ENCODE measurements at places on chromosomes 6 and 20.

DNA sequence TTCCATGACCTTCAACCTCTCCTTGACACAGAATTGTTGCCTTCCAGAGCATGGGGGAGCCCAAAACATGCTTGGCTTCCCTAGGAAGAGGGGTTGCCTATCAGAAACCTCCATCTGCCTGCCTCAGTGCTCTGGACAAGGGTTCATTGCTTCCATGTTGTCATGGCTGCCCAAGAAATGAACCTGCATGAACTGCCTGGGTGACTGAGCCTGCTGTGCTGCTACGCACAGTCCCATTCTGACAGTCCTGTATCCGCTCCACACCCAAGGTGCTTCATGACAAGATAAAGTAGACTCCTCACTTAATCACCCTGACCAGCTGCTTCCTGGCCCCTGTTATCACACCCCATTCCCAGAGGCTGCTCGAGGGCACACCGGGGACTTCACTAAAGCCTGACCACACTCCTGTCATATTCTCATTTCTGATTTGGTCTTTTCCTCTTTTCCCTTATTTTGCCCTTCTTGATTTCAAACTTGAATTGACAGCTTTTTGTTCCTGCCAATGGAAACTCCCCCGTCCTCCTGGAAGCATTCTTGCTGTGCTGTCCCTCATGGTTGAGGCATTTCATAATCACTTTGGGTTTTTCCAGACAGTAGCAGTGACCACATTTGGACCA, 31.9 kb downstream of the GMPR start:
- no peak for DNase-seq

- DNase-seq: no peak
Observed at GRCh38 chr6:106832766-106833510, 141.6 kb downstream of the CD24 start.

DNA sequence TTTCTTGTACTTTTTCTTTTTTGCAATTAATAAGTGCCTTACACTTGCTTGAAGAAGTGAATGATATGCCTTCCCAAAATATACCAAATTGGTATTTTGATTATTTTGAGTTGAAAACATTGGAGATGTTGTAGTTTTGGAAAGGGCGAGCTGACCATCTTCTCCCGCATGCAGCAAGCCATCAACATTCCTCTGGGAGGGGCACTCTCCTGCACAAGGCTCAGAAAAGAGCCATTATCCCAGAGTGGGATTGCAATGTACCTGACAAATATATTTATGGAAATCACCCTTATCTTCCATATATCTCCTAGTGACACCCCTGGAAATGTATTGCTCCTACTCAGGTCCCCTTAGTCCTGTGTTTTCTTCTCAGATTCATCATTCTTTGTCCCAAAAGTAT, 22.8 kb upstream of the PNRC1 start:
- no peak for DNase-seq

GRCh38 chr20:44856442-44856841, 29.1 kb upstream of the YWHAB start:
- DNase-seq: no peak

DNA sequence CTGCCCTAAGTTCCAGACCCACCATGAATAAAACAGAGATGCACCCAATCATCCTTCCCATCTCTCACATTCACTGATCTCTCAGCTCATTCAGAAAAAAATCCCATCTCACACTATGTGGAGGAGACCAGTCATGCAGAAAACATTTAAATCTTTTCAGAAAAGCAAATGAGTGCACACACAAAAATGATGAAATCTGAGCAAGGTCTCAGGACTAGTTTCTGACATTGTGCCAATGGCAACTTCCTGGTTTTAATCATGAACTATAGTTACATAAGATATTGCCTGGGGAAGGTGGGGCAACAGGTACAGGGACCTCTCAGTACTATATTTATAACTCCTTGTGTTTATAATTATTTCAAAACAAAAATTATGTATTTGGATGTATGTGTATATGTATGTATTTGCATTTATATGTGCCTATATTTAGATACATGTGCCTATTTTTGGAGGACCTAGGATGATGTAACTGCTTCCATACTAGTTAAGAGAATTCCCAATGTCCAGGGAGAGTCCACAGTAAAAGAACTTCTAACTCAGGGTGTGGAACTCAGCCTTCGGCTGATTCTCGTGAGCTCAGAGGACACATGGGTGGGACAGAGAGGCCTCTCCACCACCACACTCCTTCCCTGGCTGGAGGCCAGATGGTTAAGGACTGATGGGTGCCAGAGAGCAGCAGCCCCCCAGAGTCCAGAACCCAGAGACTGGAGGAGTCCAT, 71.7 kb upstream of the MAP3K4 start:
- peak; percentile 69 for DNase-seq

- no peak for DNase-seq
Observed at GRCh38 chr6:14206391-14206790, 88.8 kb downstream of the CD83 start.

DNA sequence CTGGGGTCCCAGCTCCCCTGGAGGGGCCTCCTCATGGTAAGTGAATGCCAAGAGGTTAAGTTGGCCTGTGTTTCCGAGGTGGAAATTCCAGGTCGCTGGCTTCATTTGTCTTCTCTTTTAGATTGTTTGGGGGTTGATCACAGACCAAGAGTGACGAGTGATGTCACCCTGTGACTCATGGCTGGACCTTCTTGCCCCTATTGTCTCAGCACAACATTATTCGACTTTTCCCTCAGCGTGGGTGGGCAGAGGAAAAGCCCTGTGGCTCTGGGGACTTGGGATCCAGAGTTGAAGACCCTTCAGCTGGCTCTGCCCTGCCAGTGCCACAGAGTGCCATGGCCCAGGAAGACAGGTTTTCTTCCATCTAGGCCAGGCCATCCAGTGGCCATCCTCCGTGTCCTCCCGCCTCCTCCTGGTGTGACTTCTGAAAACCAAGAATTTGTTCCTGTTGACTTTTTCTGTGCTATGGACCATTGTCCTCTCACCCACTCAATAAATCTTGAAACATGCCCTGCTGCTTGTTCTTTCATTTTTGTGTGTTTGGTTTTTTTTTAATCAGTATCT, 15.4 kb upstream of the SNHG17 start:
- DNase-seq: no peak

DNA sequence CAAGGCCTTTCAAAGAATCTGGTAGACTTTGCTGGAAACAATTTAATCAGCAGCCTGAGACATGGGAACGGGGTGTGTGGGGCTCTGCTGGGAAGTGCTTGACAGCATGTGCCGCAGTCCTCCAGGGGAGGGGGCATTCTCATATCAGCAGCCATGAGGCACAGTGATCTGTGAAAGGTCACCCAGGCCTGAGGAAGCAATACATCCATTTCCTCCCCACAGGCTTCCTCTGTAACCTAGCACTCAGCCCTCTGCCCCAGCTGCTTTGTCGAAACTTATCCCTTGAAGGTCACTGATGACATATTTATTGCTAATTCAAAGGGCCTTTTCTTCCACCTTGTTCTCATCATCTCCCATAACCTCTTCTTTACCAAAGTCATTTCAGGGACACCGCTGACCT, 103.3 kb downstream of the TNFAIP3 start:
- DNase-seq: no peak

- DNase-seq: no peak
Observed at GRCh38 chr20:53040693-53041589, 68.8 kb downstream of the TSHZ2 start.

DNA sequence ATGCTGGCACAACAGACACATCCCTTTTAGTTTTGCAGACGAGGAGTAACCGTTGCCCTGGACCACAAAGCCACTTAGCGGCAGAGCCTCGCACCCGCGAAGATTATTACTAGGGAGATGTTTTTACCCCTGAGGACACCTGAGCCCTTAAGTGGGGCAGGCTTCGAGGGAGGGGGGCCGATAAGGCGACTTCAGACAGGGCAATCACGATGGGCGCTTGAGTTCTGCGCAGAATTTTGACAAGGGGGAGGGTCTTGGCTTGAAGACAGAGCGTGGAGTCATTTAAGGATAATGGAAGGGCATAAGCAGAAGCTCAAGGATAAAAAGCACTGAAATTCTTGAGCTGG, 650 bp upstream of the TTK start:
- DNase-seq: no peak

DNA sequence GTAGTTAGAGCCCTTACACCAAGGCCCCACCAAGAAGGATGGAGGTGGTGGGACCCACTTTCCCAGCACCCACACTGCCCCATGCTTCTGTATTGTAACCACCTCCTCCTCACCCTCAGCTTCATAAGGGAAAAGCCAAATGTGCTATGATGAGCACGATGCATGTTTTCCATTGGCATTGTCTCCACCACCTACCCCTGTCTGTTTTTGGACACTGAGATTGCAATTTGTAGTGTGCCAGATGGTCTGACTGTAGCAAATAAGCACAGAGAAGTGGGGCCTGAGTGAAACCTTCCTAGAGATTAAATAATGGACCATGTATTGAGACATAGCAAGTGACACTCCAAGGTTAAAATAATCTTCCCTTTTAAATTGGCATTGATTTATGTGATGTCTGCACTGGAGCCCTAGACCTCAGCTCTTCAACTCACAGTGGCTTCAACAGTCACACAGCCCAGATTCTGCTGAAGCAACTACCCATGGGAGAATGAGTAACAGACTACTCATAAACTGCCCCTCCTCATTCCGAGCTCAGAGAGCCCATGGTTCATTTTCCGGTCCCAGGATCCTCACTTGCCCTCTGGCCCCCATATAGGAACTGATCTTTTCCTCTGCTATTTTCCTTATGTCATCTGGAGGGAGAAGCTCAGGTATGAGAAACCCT, 177.9 kb downstream of the COL9A1 start:
- DNase-seq: peak; percentile 72

DNA sequence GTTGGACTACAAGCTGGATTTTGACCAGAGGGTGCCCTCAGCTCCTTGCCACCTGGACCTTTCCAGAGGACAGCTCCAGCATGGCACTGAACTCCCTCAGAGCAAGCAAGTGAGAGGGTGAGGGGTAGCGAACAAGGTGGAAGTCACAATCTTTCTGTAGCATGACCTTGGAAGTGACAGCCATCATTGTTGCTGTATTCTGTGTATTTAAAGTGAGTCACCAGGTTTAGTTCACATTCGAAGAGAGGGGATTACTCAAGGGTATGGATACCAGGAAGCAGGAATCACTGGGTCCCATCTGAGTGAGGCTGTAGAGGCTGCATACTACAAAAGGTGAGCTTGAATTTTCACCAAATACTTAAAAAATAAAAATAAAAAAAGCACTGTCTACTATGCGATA, 280.0 kb upstream of the SPTLC3 start:
- DNase-seq: no peak

GRCh38 chr6:95768539-95768938, 191.2 kb downstream of the MANEA start:
- DNase-seq: no peak

- peak; percentile 91 for DNase-seq
Observed at GRCh38 chr6:12203001-12203400, 87.2 kb upstream of the EDN1 start.

GRCh38 chr6:44068607-44069296, 58.5 kb downstream of the MRPL14 start:
- no peak for DNase-seq

DNA sequence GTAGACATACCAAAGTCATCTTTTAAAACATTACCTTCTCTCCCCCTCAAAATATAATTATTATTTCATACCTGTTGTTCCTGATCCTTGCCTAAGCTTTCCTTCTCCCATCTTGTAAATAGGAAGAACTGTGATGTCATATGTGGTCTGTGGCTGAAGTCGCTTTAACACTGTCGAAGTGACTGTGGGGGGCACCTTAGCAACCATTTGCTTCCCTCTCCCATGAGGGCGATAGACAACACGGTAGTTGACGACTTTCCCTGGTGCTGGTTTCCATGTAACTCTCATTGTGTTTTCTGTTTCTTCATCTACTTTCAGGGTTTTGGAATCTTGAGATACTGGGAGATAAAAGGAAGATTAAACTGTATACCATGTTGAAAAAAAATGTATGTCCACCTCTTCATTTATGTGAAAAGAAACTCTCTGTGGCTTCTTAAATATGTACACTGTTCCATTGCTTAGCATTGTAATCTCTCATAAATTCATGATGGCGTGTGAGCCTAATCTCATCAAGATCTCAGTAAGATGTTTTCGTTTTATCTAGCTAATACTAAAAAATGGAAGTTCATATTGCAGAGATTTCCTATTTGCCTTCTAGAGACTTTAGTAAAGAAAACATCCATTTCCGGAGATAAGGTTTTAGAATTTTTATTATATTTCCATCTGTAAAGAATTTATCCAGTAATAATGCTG, 49.5 kb downstream of the COL12A1 start:
- DNase-seq: no peak

DNA sequence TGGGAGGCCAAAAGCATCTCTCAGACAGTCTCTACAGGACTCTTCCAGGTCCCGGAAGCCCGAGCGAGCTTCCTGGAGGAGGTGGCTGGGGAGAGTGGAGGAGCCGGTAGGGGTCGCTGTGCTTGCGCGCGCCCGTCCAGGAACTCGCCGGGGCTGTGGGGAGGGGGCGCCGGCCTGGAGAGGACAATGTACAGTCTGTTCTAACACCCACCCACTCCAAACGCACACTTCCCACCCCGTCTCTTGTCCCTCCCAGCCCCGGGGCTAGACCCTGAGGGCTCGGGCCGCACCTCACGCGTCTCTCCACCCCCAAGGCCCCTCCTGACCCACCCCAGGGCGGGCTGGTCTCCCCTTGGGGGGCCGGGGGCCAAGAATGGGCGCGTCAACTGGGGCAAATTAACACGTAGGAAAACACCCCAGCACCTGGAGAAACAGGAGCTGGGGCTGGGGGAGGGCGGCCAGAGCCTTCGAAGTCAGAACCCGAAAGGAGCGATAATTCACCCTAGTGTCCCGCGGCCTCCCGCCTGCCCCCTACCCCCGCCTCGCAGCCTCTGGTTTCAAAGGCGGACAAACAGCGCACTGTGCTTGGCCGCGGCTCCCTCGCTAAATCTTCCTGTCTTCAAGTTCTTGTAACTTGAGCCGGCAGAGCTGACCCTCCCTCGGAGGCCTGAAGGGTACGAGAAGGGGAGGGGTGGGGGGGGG, 103.2 kb upstream of the FOXP4 start:
- DNase-seq: no peak

- no peak for DNase-seq
Observed at GRCh38 chr20:38706509-38706908, 17.8 kb upstream of the SLC32A1 start.

GRCh38 chr6:73688351-73688750, 7.7 kb upstream of the CD109 start:
- no peak for DNase-seq

GRCh38 chr6:117449549-117450439, 24.1 kb upstream of the ROS1 start:
- no peak for DNase-seq

Data from epithelial cell of proximal tubule (primary cell).